ENCODE measurements at places on chromosomes 2 and 18.

- DNase-seq, result no peak
Measured at GRCh38 chr2:144553379-144553778, 33.5 kb upstream of the ZEB2 start.

GRCh38 chr2:41521211-41521610 is 526.6 kb upstream of the PKDCC start:
- DNase-seq, result no peak

- DNase-seq, result no peak
Measured at GRCh38 chr18:61743775-61744531, 148.9 kb downstream of the RNF152 start.

DNA sequence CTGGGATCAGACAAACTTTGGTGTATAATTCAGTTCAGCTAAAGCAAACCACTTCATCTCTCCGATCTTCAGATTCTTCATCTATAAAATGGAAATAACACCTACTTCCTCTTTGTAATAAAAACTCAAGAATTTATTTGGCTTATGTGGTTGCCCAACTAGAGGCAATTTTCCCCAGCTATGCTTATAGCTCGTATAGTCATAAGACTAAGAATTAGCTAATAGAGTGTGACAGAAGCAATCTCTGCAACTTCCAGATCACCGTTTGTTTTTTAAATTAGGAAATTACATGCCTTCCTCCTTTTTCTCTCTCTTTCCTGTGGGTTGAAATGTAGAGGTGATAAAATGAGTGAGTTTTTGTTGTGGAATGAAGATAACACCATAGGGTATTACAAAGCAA is 35.3 kb upstream of the KCNF1 start:
- peak; percentile 89 for DNase-seq

DNA sequence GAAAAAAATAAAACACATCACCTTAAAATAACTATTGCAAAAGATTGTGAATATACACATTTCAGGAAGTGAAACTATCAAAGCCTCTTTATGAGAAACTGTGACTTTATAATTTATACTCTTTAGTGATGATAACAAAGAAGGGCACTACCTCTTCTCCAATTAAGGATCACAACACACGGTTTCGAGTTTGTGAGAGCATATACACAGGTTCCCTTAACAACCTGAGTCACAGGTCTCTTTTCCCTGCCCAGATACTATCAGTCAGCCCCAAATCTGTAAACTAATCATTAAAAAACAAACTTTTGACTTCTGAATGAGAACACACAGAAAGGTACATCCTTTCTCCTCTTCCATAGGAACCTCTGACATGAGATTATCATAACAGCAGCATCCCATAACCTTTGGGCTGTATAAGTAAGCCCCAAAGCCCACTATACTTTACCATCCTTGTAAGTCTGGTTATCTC is 44.9 kb downstream of the PTPN2 start:
- DNase-seq, result peak; percentile 91

DNA sequence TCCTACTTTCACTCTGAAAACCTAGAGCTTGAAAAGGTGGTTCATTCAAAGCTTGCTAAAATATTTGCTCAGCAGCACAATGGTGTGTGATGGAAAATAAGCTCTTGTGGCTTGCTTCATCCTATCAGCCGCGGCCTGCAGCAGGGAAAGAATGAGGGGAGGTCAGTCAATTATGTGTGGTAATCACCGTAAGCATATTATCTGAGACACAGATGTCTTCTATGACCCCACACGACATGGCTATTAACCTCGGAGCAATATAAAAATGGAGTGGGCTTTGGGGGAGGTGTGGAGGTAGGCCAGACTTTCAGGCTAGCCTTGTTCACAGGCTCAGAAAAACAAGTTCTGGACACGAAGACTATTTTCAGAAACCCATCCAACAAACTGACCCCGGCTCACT is 98.4 kb upstream of the SIX3 start:
- no peak for DNase-seq

- peak; percentile 31 for DNase-seq
Measured at GRCh38 chr2:37344453-37345361, at the start of gene QPCT. QPCT (plus strand) TSS chr2:37344630; CDS start chr2:37344732, 102 bp downstream.

GRCh38 chr2:25176138-25176537 is 7.8 kb upstream of the POMC start:
- DNase-seq, result peak; percentile 58

GRCh38 chr2:101961338-101962191 is 30.2 kb upstream of the IL1R2 start:
- peak; percentile 95 for DNase-seq

DNA sequence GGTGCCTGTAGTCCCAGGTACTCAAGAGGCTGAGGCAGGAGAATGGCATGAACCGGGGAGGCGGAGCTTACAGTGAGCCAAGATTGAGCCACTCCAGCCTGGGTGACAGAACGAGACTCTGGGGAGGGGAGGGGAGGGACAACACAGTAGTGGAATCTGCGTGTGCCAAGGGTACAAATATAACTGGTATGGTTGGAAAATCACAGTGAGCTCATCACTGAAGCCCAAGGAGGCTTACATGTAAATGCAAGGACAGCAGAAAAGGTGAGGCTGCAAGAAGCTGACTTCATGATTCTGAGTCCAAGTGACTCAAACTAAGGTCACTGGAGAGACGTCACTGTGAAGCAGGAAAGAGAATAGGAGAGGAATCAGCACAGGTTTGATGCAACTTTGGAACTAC is 9.2 kb downstream of the SEPTIN10 start:
- DNase-seq, result no peak

DNA sequence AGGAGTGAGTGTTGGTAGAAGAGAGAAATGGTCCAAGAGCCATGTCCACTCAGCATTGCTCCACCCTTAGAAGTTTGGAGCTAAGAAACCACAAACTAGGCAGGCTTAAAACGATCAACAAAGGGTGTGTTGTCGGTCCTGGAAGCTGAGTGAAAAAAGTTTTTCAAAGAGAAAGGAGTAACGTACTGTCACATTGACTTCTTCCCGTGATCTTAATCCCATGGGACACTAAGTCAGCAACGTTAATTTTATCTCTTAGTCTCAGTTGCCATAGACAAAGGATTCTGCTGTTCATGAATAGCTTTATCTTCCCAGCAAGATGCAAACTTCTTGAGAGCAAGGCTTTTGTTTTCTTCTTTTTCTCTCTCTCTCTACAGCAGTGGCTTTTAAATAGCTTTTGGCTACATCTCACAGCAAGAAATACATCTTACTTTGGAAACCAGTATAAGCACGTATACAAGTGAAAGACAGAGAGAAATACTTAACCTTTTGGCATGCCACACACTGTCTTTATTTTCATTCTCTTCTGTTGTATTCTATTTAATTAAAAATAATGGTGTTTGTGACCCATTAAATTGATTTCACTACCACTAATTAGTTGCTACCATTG is 377.4 kb downstream of the TGIF1 start:
- DNase-seq, result no peak

DNA sequence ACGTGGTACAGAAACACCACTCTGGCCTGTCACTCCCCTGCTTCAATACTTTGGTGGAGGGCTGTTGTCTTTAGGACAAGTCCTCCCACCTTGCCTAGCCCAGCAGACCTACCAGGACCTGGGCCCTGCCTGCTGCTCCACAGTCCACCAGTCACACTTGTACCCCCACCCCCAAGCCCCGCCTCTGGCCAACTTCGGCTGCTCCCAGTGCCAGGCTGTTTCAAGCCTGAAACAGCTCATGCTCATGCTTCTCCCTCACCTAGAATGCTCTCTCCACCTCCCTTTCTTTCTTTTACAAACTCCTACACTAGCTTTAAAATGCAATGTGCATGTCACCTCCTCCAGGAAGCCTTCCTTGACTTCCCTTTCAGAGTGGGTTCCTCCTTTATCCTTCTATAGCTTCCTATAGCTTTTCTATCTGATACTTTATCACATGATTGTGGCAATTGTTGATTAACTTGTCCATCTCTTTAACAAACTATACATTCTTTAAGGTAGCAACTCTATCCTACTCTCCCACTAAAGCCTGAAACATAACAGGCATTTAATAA is 4.8 kb upstream of the OXER1 start:
- no peak for DNase-seq

DNA sequence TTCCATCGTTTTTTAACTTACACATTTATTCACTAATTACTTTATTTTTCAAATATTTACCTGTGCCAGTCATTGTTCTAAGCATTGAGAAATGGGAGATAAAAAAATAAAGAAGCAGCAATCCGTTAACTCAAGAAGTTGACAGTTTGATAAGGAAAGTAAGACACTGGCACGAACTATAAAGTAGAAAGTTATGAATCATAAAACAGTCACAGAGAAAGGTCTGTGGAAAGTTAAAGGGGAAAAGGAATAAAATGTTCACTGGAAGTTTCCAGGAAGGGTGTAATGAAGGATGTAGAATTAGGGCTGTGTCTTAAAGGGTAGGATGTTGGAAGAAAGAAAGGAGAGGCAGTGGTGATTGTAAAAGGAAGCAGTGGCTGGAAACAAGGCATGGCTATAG is 118.9 kb downstream of the RDH14 start:
- DNase-seq, result no peak

DNA sequence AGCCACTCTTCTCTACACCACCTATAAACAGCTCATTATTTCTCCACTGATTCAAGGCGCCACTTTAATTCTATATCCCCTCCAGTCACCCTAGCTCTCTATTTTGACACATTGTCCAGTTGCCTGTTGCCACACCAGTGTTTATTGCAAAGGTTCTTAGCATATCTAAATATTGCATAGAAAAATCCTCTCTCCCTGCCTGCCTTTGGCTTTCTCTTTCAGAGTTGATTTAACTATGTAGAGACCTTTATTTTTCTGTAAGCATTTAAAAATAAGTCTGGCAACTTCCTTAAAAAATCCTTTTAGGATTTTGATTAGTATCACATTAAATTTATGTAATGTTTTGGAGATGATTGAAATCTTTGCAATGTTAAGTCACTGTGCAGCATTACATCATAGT is 47.9 kb upstream of the B3GNT7 start:
- DNase-seq, result peak; percentile 50
